ENCODE measurements at places on chromosomes 11 and 22. TPM values are rescaled to one million over a fixed set of nuclear protein-coding genes. Genes with fewer than 3 reads are reported as not detected.

USH1C gene
- not detected for total RNA-seq

NAALAD2 gene
- not detected for total RNA-seq

MIOX gene
- total RNA-seq: 0.32 TPM

GDPD4 gene
- total RNA-seq: not detected

SNX32 gene
- total RNA-seq: 2.3 TPM

Measured in T-helper 1 cell treated with Interleukin-12 subunit alpha and Interleukin-12 subunit beta and Interleukin-4 antibody, amounts not matched to agents 30 ng/mL and 1 ng/mL, for 36 hours (primary cell).